ENCODE measurements at places on chromosomes 11 and 22.

DNA sequence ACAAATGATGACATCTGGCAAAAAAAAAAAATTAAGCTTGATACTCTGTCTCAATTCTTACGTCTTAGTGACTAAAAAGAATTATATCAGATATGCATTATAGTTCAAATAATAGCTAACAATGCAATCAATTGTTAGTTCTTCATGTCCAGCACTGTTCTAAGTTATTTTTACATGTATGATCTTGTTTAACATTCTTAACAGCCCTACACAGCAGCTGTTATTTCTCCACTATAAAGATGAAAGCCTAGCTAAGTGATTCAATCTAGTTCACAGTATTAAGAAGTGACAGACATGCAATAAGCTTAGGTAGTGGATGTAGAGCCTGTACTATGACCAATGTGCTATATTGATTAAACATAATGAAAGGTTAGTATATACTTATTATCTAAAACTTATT is 4.1 kb downstream of the ZNF214 start:
- no peak for DNase-seq

- DNase-seq, result no peak
Measured at GRCh38 chr11:110362971-110363509, 66.6 kb upstream of the RDX start.

DNA sequence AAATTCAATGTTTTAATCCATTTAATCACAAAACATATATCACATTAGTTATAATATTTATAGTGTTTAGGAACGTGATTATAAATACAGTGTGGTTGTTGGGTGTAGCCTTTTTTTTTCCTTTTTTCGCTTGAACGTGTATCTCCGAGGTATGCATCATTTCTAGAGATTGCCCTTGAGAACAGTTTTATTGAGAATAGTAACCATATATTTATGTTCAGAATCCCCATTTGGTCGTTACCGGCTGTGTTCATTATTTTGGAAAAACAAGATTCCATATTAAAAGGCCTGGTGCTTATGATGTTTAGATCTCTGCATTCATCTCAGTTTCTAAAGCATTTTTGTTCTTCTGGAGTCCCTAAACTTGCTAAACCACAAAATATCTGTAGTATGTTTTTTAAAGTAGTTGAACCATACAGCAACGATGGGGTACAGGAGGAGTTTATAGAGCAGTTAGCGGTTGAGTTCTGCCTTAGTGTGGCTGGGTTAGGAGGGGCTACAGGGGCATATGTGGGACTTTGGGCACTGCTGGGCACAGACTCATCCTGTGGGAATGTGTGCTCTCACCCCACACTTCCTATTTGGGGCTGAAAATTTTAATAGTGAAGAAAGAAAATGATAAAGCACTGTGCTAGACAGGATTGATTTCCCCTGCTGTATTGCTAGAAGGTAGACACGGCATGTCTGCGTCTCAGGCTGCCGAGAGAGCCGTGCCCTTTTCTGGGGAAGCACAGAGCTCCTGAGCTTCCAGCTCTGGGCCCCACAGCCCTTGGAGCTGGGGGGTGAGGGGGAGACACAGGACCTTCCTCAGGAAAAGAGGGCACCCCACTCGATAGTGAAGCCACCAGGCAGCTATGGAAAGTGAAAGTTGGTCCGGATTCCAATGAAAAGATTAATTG is 81.5 kb upstream of the PPARA start:
- peak; percentile 33 for DNase-seq

- DNase-seq, result no peak
Measured at GRCh38 chr11:35289821-35290220, 129.5 kb downstream of the SLC1A2 start.

- no peak for DNase-seq
Measured at GRCh38 chr11:127334466-127334865, 333.9 kb upstream of the KIRREL3 start.

DNA sequence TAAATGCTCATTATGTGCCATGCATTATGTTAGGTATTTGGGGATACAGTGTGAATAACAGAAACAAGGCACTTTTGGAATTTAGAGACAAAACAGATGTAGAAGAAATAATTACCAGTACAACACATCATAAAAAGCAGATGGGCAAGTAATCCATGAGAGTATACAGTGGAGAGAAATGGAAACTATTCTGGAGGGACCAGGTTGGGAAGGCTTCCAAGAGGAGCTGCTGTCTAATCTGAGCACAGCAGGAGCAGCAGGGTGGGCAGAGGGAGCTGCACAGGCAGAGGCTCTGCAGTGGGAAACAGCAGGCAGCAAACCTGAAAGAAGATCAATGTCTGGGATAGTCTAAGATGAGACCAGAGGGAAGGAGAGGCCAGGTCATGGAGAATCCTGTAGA is 268.7 kb upstream of the CCDC90B start:
- no peak for DNase-seq

GRCh38 chr22:46752988-46753310 is 9.5 kb upstream of the TBC1D22A start:
- DNase-seq, result no peak

DNA sequence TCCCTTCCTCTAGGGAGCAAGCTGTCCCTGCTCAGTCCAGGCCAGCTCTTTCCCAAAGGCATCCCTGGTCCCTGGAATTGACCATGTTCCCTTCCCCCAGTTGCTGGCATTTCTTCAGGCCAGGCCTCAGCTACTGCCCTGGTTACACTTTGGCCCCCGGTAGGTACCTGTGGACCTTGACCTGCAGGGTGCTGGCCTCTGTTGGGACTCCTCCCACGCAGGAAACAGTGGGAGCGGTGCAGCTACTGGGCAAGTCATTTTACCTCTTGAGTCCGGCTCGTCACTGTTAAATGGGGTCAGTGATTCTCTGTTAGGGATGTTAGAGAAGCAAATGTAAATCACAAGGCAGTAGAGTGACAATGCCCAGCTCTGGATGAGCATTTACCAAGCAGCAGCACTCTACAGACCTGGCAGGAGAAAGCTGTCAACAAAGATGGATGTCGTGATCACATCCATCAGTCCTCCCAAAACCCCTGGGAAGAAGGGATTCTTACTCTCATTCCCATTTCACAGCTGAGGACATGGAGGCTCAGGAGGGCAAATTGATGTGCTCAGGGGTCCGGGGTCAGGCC is 16.9 kb downstream of the MYO7A start:
- DNase-seq, result peak; percentile 64

- peak; percentile 33 for DNase-seq
Measured at GRCh38 chr11:134438542-134439537, 26.8 kb upstream of the B3GAT1 start.

DNA sequence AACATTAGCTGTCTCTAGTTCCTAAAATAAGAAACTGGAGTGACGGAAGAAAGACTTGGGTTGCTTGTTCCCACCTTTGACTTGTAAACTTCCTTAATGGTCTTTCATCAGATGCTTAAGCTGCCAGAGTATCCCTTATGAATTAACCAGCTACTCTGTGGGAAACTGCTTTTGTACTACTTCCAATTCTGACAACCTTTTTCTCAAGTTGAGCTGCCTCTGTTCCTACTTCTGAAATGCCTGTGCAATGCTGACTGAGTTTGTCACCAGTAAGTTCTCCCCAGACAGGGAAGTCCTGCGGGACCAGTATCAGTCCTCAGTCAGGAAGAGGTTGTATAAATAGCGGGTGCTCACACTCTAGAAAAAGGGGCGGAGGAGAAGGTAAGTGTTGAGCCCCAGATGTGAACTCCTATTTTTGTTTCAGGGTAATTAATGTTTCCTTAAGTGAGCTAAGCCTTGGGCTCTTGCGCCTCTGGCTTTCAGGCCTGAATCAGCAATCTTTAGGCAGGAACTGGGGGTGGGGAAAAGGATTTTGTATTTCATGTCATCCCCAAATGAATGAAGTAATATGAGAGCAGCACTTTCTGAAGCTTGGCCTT is 67.2 kb downstream of the CECR2 start:
- no peak for DNase-seq

- DNase-seq, result no peak
Measured at GRCh38 chr11:74751303-74751702, 2.7 kb downstream of the RNF169 start.

GRCh38 chr11:103953797-103954486 is 82.5 kb upstream of the DDI1 start:
- peak; percentile 15 for DNase-seq

GRCh38 chr11:72292106-72292785 is 48.3 kb upstream of the PHOX2A start:
- DNase-seq, result no peak

DNA sequence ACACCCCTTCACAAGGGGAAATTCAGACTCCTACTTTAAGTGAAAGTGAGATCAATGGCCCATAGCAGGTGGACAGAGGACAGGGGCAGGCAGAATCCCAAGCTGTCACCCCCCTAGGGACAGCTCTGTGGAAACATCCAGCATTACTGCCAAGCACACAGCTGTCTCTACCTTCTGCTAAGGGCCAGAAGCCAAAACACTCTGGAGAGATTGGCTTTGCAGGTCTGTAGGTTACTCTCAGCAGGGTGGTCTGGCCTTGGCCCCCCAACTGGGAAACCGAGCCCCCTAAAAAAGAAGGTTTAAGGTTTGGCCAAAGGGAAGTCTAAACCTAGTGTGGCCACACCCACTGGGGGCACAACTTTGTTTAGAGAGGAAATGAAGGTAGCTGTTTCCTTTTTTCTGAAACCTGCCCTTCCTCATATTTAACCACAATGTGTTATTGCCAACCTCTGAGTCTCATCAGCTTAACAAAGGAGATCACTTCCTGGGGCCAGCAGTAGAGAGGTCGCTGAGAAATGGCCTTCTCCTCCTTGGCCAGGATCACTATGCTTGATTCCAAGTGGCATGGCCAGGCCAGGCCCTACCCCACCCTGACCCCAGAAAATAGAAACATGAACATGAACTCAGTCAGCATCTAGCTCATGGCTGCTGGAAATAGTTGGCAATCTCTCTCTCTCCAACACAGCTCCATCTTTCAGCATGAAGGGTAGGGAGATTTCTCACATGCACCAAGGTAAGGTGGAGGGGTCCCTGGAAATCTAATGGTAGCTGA is 25.9 kb upstream of the SCARF2 start:
- peak; percentile 35 for DNase-seq

GRCh38 chr11:12167061-12168000 is 56.9 kb downstream of the MICAL2 start:
- peak; percentile 75 for DNase-seq

- DNase-seq, result no peak
Measured at GRCh38 chr11:83933008-83933407, 646.8 kb upstream of the CCDC90B start.

DNA sequence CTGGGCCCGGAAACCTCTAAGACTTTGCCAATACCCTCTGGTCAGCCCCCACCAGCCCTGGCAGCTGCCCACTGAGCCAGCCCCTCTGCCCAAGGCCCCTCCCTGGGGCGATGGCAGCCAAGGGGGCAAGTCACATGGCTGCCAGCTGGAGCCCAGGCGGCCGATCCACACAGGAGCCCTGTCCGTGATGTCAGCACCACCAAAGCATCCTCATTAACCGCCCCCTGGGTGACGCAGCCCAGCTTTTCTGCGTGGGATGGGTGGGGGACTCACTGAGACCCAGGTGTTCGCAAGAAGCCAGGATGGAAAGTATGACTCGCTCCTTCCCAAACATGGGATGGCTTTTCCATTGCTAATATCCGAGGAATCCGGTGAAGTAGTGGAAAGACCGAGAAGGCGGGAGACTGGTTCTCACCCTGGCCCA is 46.6 kb upstream of the WNT7B start:
- DNase-seq, result no peak

DNA sequence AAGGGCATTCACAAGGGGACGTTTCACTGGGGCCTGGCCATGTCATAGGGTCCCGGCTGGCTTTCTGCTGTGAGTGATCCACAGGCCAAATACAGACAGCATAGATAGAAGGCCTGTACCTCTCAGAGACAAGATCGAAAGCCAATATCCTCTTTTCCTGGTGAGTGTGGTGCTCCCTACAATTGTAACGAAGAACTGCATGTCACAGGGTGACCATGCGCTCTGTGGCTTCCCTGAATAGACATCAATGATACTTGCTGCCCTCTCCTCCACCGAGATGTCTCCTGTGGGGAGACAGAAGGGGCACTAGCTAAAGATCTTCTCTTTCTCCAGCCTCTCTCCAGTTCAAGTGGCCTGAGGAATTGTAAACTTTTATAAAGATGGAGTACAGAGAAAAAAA is 226.1 kb upstream of the POU2AF2 start:
- DNase-seq, result no peak

DNA sequence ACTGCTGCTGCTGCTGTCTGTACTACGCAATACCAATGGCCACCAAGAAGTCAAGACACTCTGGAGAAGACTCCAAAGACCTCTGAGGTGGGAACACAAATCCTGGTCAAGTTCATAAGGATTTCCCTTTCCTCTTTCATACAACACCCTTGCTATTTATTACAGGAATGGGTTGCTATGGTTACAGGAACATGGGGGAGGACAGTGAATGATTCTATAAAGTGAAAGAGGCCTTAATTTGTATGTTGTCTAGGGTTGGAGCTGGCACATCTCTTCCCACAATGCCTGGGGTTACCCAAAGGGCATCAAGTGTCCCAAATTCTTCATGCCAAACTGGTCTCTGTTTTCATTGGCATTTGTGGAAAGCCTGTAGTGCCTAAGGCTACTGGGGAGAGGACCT is 11.4 kb upstream of the SEC14L3 start:
- no peak for DNase-seq

DNA sequence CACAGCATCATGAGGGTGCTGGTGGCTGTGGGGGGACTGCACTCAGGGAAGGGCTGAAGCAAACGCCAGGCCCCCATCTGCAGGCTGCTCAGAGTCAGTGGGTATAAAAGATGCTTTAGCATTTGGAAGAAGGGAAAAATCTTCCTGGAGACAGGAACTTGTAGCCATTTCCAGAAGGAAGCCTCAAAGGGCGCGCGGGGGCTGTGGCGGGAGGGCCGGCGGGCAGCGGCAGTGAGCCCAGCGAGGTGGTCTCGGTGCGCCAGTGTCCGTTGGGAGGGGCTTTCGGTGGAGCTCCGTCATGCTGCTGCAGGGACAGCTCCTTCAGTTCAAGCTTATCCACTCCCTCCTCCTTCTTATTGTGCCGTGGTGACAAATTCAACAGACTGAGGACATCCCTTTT is 63.0 kb upstream of the PITPNB start:
- no peak for DNase-seq

DNA sequence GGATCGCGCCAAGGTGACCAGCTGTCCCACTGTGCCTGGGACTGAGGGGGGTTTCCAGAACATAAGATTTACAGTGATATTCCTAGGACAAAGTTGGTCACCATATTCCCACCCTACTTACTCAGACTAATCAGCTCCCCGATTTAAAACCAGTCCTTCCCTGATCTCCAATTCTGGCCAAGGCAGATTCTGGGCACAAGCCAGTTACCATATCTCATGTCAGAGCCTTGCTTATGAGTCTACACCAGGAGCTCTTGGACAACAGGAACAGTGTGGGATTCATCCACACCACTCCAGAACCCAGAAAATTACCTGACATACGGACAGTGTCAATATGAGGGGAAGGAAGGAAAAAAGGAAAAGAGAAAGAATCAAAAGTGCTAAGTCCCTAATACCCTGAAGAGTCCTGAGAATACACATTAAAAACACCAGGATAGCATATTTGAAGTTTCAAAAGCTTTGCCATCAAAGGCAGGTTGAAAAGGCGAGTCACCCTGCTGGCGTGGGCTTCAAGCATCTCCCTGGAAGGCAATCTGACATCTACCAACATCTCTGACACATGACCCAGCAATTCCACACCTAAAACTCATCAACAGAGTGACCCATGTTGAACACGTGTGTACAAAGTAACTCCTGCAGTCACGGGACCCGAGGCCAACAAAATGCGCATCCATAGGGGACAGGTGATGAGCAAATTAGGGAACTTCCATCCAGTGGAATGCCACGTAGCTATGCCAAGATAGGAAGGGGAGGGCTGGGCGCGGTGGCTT is 8.0 kb upstream of the IL2RB start:
- no peak for DNase-seq

- no peak for DNase-seq
Measured at GRCh38 chr11:84909740-84910139, 717.4 kb downstream of the DLG2 start.

Data from left colon (tissue), 2 donors.